ENCODE measurements at places on chromosomes 2 and 18.

GRCh38 chr2:228701506-228701905 lies 520.0 kb upstream of the SPHKAP start:
- no peak for DNase-seq

DNA sequence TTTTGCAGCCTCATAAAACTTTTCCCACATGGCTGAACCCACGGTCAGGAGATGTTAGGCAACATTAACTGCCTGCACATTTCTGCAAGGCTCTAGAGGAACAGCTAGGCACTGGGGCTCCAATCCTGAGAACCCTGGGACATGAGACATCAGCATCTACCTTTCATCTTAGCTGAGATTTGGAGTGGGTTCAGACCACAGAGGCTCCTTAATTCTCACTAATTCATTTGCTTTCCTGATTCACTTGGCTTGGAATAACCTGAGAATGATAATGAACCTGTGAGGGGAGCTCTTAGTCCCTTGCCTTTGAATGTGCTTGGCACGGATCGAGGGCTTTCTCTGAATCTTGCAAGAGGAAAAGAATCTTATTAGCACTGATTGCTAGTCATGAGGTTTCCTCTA lies 266.2 kb downstream of the FIGN start:
- DNase-seq = no peak

- peak; percentile 3 for DNase-seq
Observed at GRCh38 chr2:220533485-220533884, 906.1 kb downstream of the SLC4A3 start.

DNA sequence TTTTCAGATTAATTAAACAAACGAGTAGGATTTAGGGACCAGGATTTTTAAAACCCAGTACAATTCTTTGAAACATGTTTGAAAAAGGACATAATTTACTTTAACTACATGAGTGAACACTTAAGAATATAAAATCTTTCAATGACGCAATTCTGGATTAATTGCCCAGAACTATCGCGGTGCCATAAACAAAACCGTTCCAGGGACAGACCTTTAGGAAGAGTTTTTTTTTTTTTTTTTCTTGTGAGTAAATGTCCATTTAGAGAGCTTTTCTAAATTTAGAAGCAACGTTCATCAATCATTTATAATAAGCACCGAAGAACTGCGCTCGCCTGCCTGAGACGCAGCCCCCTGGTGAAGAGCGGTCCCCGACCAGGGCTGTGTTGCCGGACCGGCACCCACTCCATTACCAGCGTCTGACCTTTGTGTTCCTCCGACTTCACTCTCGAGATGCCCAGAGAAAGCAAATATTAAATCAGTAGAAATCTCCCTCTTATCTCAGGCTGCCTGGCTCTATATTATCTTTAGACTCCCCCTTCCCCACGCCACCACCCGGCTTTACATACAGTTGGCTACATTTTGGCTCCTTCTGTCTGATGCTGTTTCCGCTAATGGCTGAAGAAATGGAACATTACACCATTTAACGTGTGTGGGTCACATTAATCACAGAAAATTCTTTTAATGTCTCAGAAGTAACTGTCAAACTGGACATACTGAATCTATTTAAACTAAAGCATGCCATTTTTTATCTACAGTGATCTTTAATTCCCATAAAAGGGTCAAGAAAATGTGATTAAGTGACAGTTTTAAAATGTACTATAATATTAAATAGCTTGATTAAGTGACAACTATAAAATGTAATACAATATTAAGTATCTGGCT lies 364.0 kb upstream of the MEIS1 start:
- no peak for DNase-seq

DNA sequence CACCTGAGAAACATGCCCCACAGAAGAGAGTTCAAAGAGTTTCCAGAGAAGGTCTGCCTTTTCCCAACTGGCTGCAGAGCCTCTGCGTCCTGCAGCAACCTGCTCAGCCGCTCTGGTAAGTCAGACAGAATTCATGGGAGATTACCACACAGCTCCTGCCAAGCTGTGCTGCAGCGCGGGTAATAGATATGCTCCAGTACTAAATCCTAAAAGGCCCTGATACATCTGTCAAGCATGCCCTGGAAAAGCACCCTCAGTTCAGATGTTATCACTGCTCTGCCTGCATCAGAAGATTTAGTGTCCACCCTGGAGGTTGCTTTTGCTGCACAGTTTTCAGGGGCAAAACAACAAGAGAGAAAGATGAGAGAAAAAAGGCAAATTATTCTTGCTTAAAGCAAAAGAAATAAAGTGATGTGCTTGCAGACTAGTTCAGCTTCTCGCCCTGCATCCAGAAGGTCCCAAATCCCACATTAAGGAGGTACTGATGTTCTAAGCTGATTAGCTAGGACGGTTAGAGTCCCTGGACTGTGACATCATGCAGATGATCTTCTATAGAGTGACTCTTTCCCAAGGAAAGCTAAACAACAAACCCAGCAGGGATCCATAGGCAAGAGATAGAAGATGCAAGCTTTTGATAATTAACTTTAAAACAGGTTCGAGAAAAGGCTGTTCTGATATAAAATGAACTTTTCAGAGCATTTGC lies 488.6 kb downstream of the BCL11A start:
- DNase-seq = no peak

DNA sequence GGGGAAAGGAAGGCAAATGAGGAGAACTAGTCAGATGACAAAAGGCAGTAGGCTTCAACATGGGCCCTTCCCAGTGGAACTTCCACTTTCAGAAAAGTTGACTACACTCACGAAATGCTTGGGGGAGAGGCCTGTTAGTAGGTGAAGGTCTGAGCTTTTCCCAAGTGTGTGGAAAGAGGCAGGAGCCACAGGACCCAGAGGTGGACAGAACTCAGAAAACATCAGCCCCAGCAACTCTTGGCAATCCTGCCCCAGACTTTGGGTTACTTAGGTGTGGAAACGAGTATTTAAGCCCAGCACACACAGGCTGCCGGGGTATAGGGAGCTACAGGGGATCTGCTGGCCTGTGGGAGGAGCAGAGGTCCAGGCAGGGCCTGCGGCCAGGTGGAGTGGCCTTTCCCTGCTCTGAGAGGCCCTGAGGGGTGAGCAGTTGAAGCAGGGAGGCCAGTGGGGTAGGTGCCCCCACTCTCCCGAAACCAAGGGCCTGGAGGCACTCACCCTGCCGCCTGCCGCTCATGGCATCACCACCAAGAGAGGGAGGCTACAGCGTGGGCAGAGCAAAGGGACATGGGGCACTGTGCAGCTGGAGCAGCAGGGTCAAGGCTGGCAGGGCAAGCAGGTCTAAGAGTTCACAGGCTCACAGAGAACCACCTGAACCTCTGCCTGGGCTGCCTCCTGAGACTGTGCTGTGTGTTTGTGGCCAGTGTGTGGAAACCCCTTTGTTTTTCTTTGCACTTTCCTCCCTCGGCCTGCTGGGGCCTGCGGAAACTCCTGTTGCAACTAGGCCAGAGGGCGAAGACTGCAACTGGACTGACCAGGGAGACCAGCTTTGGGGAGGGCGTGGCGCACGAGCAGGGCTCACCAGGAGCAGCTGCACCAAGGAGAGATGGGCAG lies 130.7 kb upstream of the SERTAD2 start:
- DNase-seq = no peak

DNA sequence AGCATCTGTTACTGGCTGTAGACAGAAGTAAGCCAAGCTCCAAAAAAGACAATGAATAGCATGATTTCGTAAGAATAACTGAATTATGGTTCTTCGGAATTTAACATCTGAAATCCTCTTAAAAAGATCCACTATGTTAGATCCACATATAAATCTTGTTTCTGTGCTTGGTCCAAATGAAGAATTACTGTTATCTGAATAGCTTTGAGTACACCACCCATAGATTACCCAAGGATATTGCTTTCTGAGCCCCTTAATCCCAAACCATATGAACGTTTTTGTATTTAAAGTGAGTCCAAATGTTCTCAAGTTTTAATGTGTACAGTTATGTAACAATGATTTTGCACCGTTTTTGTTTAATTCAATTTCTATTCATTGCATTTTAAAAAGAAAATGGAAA lies 124.9 kb downstream of the DSC3 start:
- DNase-seq = no peak

GRCh38 chr18:21315741-21316197 lies 73.7 kb downstream of the GREB1L start:
- DNase-seq = no peak

GRCh38 chr2:71672826-71673795 lies 219.8 kb downstream of the DYSF start:
- no peak for DNase-seq

GRCh38 chr2:70777450-70777849 lies 9.4 kb upstream of the ADD2 start:
- no peak for DNase-seq

- DNase-seq = no peak
Observed at GRCh38 chr2:568639-569235, 108.5 kb downstream of the TMEM18 start.

- DNase-seq = no peak
Observed at GRCh38 chr2:203675086-203675485, 31.4 kb upstream of the CD28 start.

DNA sequence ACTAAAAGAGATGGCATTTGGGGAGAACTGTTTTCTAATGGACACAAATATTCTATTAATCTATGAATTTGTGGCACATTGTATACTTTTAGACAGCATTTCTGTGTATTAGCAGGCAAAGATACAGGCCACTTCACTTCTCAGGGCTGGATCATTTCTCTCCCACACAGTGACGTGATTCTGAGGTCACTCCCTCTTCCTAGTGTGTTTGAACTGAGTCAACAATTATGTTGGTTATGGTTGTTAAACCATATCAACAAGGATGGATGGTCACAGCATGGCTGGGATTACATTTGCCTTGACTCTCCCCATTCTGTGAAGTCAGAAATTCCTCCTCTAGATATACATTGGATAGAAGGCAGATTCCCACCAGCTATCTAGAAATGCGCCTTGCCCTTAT lies 11.6 kb downstream of the NOSTRIN start:
- no peak for DNase-seq

GRCh38 chr2:71126957-71127356 lies 3.1 kb downstream of the MCEE start:
- DNase-seq = no peak

- no peak for DNase-seq
Observed at GRCh38 chr2:54927085-54927750, 123.0 kb downstream of the RTN4 start.

DNA sequence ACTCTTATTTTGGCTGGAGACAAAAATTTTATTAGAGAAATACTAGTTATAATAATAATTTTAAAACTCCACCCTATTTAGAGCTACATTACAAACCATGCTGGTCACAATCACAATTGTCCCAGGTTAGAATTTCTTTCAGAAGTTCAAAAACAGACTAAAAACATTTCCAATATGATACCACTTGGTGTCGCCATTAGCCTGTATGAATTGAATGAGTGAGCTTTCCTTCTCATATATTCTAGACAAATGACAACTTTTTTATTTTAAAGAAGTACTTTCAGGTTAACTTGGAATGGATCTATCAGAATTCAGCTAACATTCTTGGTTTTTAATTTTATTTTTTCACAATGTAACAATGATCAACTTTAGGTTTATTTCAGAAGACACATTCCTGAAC lies 48.0 kb downstream of the SERPINB8 start:
- DNase-seq = no peak

GRCh38 chr2:60295636-60295962 lies 257.9 kb downstream of the BCL11A start:
- DNase-seq = no peak

GRCh38 chr18:2442726-2443275 lies 128.5 kb downstream of the METTL4 start:
- no peak for DNase-seq

- no peak for DNase-seq
Observed at GRCh38 chr2:44550561-44550960, 188.8 kb downstream of the CAMKMT start.

- DNase-seq = no peak
Observed at GRCh38 chr2:39665811-39666490, at the start of gene TMEM178A. TMEM178A (plus strand) TSS chr2:39665917; CDS start chr2:39665975, 58 bp downstream.

DNA sequence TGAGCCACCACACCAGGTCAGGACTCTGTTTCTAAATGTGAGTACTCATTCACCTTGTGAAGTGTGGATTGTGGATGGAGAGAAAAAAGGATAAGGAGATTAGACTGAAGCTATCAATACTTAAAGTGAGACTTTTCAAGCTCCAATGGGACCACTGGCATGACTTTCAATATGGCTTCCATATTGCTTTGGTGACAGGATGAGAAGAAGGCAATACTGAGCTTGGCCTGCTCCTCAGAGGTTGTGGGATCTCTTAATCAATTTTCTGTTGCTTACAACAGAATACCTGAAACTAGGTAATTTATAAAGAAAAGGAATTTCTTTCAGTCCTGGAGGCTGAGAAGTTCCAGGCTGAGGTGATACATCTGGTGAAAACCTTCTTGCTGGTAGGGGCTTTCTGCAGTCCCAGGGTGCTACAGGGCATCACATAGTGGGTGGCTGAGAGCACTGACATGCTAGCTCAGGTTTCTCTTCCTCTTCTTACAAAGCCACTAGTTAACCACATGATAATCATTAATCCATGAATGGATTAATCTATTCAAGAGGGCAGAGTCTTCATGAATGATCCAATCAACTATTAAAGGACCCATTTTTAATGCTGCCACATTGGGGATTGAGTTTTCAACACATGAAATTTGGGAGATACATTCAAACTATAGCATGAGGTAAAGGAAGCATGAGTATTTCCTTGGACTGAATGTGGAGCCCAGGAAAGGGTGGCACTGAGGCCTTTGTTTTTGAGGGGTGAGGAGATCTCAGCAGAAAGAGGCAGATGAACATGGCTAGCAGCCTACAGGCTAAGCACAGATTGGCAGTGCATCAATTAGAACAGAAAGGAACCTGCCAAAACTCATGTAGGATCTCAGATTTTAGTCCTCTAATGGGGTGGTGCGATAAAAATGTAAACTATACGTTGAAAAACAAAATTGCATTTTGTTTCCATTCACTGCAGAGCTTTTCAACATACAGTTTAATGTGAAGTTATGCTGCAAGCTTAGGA lies 274.5 kb downstream of the PIK3C3 start:
- DNase-seq = no peak

Data from stimulated activated CD4-positive, alpha-beta T cell treated with anti-CD3 and anti-CD28 coated beads, Interleukin-1b, Interleukin-23, amount 100 ng/mL, for 48 hours (primary cell).